ENCODE measurements at places on chromosomes 6 and 20.

DNA sequence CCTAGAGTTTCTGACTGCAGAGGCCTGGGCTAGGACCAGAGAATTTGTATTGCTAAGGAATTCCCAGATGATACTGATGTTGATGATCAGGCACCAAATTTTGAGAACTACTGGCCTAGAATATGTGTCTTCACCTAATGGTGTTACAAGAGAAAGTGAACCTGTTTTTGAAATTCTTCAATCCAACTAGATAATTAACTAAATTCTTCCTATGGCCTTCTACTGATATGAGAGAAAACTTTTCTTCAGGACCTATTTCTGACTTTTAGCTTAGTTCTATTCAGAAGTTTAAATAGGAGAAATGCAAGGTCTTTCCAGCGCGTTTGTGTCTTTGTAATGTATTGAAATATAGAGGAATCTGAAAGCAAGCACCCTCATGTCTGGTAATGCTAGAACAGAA is 7.3 kb downstream of the NKAIN2 start:
- DNase-seq = no peak

DNA sequence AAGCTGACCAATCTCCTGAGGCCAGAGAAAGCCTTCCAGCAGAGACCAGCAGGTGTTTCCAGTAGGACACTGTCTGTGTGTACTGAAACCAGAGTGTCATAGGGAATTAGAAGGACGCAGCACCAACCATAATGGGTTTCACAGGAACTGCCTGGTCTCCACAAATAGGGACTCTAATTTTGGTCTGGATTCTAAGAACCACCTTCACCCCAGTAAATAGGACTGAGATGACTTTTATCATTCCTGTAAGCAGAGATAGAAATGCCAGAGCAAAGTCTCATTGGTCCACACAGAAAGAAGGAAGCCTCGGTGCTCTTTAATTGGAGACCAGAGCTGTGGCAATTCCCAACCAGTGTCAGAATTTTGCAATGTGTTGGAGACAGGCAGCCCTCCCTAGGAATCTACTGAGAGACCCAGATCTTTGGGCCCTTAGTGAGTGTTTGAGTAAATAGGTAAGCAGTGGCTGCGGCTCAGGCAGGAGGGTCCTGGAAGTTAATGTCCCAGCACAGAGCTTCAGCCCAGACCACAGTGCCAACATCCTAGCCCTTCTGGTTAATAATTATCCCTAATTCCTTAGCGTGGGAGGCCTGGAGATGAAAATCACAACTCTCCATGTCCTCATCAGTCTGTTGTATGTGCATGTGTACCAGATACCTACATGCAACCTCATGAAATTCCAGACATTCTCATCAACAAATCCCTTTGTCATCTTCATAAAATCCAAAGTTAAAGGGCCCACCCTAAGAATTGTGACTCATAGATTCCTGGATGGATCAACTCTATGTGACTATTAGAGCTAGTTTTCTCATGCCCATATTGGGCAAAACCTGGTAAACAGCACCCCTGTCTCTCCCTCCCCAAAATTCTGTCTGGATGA is 81.2 kb downstream of the UNC5CL start:
- no peak for DNase-seq

DNA sequence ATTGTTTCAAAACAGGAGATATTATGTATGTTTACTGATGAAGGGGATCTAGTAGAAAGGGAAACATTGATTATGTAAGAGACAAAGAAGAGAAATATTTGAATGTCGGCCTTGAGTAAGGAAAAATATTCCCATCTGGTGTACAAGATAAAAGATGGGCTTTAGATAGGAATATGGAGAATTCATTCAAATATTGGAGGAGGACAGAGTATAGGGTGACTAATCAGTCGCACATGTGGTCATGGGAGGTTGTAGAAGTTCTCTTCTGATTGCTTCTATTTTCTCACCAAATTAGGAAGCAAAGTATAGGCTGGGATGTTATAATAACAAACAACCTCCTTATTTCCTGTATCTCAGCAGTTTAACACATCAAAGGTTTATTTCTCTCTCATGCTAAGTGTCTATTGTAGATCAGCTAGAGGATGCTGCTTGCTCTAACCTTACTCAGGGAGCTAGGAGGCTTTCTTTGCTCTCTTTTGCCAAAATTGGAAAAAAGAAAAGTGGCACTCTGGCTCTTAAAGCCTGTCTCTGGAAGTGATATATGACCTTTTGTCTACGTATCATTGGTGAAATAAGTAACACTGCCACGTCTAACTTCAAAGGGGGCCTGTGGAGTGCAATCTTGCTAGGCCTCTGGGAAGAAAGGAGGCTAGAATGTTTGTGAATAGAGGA is 1.2 kb upstream of the HDDC2 start:
- no peak for DNase-seq

DNA sequence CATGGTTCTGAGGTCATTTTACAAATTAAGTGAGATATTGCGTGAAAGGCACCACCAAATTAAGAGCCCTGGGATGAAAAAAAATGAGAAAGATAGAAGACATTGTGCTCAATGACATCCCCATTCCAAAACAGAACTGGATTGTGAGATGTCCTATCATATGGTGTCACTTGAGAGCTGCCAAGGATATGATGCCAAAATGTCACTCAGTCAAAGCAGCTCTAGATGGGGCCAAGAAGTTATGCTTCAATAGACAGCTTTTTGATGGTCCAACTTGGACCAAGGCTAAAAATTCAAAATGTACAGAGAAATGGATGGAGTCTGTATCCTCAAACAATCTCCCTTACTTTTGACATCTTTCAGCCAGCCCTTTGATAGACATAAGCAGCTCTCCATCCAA is 180.8 kb downstream of the UST start:
- no peak for DNase-seq

DNA sequence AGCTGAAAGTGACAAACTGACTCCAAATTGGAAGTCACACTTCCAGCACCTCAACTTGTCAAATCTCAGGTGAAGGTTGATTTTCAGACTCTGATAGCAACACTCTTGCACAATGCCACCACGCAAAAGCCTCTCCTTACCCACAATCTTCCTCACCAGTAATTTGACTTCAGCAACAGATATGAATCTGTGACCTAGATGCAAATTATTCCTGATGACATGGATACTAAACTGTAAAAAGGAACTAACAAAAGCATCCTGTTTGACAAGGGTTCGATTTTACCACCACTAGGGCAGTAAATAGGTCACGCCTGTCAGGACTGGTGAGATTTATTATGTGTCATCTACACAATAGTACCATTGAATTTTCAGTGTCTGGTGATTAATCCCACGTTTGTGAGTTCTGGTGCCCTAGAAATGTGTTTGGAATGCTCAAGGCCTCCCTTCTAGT is 134.4 kb upstream of the COL21A1 start:
- no peak for DNase-seq

DNA sequence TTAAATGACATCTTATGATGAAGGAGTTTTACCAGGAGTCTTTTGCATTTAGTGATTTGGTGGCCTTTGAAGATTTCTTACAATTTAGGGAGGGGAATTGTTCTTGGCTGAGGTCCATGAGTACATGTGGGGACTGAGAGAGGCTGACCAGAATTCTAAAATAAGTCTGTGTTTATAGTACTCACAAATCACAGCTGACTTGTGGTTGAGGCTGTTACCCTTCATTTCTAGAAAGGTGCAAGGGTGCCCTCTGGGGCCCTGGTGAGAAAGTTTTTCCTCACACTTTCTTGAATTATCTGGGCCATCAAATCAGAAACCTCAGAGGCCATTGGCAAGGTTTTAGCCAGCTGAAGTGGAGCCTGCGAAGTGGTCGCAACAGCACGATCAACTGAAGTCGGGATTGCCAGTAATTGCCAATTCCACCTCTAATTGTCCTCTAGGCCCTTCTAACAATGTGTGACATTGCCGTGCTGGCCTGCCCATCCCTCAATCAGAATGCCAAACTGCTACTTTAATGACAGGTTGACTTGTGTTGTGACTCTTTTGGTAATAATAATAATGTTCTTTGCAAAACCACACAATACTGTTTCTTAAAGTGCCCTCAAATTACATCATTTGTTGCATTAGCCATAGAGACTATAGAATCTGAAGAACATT is 221.6 kb downstream of the OGFRL1 start:
- no peak for DNase-seq

DNA sequence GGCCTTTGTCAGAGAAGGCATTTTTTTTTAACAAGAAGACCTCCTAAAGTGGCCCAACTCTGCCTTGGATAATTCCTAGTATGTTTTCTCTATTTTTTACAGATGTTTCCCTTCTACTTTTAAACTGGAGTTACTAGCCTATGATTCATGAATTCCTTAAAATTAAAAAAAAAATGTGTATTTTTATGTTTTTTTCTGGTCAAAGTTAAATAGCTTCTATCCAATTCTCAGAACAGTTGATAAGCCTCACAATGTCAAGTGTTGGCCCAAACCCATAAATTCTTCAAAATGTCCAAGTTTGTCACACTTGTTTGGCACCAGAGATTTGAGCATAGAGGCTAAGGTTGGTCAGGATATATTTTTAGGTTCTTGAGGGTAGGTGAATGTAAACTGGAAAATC is 64.0 kb downstream of the JAG1 start:
- no peak for DNase-seq

DNA sequence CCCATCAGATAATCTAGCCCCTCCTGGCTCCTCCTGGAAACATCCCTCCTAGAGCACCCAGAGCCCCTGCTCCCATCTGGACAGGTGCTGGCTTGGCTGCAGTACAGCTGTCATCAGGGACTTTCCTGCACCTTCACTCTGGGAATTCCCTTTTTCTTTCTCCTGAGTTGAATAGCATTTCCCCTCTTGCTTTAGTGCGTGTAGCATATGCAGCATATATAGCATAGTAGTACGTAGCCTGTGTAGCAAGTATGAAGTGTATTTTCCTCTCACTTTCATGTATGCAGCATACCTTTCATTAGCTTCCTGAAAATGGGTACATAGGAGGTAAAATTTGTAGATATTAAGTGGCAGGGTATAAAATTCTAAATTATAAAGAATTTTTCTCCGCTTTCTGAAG is 352.9 kb downstream of the ESR1 start:
- no peak for DNase-seq

DNA sequence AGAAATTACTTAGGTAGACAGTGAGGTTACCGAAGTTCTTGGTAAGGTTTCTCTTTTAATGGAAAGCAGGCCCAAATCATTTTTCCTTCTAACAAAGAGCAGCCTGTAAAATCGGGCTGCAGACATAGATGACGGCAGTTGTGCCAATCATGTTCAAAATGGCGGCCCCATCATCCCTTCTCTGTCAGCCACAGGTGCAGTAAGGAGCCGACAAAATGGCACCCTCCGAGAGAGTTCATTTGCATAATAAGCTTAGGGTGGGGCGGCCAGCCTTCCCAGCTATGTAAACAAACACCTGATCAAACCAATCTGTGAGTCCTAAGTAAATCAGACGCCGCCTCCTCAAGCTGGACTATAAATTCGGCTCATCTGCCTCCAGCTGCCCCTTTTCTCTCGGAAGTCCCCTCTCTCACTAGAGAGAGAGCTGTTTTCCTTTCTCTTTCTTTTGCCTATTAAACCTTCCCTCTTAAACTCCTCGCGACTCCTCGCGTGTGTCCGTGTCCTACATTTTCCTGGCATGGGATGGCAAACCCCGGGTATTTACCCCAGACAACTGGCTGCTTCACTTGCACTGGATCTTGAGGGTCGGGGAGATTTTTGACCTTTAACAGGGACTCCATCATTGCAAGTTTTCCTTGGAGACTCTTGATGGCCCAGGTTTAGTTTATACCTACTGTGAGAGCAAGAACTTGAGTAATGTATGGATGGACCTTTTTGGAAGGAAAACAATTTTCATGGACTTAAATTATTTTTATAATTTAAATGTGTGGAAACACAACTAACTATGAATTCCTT is 8.9 kb upstream of the DDR1 start:
- no peak for DNase-seq

- no peak for DNase-seq
Observed at GRCh38 chr20:30985386-30985785, 272.1 kb upstream of the DEFB115 start.

DNA sequence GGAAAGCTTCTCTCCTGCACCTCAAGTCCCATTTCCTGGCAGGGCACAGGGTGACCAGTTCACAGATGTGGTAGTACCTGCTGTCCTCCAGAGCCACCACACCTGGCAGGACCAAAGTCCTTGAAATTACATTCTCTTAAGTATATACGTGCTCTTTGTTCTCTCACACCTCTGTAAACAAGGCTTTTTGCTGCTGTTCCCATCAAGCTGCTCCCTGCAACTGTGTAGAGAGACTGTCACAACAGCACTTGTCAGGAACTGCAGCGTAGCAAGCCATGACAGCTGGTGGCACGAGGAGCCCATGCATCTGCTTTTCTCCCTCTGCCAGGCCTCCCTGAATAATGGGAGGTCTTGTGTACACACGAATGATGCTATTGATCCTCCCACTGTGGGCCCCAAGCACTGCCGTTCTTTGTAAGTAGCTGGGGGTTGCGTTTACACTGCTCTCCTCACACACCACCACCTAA is 431.8 kb downstream of the CD83 start:
- DNase-seq = no peak

- DNase-seq = no peak
Observed at GRCh38 chr20:23084845-23085365, 1.2 kb downstream of the CD93 start.

DNA sequence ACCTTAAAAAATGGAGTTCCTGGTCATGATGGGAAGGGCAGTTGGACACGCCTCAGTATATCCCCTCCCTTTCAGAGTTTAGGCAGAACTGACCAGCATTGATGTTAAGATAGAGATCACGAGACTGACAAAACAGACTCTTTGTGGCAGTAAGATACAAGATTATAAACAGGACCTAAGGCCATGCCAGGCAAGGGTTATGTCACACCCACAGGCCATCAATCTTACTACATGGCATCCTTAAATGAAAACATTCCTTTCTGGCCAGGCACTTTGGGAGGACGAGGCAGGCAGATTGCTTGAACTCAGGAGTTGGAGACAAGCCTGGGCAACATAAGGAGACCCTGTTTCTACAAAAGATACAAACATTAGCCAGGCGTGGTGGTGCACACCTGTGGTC is 129.3 kb upstream of the MLN start:
- no peak for DNase-seq

GRCh38 chr6:135170849-135171248 is 10.3 kb upstream of the MYB start:
- no peak for DNase-seq

GRCh38 chr6:100458841-100459591 is 5.7 kb downstream of the SIM1 start:
- no peak for DNase-seq

DNA sequence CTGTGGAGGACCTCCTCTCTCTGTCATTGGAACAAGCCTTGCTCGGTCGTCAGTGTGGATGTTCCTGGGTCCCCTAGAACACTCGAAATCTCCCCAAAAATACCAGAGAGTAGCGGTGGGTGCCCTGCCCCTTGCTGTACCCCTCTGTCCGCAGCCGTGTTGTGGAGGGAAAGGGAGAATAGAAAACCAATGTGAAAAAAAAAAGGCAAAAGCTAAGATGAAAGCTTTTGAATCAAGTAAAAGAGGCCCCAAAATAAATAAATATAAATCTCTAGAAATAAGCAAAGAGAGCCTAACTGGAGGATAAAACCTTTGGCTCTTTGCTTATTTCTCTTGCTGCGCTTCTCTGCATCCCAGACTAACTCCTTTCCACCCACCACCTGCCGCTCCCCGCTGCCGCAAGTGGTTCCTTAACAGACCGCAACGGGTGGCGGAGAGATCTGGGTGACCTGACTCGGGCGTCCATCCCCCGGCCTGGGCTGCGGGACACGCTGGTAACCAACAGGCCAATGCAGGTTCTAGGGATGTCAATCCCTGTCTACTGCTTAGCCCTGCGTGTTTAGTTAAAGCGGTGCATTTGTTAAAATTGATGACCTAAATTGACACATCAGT is 110.0 kb downstream of the GPX5 start:
- DNase-seq = no peak

Data from effector memory CD4-positive, alpha-beta T cell (primary cell).